Kidney (tissue), 22 donors: ENCODE measurements at places on chromosomes 4 and X. TPM values are rescaled to one million over a fixed set of nuclear protein-coding genes. Genes with fewer than 3 reads are reported as not detected.

- no peak overlapping the region for H3K27ac ChIP-seq
- no peaks in the 10 kb centered on the region for H3K27me3 ChIP-seq
- no peaks in the 10 kb centered on the region for H3K4me1 ChIP-seq
- no peaks in the 10 kb centered on the region for H3K36me3 ChIP-seq
- no peak overlapping the region for H3K4me3 ChIP-seq
Measured at GRCh38 chr4:151797131-151797530, 36.3 kb upstream of the GATB start.

DNA sequence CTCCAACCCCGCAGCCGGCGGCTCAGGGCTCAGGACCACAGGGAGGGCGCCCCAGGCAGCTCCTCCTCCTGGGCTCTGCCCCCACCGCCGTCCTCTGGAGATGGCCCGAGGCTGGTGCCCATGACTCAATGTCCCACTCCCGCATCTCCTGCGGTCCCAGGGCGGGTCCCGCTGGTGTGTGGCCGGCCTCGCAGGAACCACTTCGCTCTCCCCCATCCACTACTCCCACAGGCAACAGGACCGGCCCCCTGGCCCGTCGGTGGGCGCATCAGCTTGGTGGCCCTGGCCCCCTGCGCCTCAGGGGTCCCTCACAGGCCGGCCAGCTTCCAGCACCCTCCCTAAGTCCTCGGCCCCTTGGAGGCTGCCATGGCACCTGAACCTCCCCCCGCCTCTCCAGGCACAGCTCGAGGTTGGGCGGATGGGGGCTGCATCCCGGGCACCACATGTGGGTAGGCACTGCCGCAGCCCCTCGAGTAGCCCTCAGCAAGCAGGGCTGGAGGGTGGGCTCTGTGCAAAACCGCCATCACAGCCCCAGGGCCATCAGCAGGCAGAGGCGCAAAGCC, 22.8 kb upstream of the SPON2 start:
- H3K27ac ChIP-seq: no peak overlapping the region
- H3K36me3 ChIP-seq: no peaks in the 10 kb centered on the region
- DNase-seq: no peak
- H3K4me3 ChIP-seq: no peak overlapping the region
- H3K27me3 ChIP-seq: no peaks in the 10 kb centered on the region

The PWWP3B gene
- 1.4 TPM for total RNA-seq

DNA sequence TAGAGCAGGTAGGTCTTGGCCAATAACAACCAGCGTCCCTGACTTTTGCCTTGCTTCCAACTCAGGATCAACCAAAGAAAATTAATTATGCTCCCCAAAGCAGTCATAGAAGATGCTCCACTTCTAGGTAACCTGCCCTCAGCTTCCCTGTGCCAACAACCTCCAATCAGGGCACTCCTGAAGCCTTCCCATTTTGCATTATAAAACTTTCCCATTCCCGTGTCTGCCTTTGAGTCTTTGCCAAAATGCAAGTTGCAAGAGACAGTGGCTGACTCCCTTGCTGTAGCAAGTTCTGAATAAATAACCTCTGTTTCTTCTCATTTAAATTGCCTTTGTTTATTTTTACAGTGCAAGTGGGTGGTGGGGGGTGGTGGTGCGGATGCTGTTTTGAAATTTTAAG, 418.0 kb downstream of the PACRGL start:
- no peaks in the 10 kb centered on the region for H3K36me3 ChIP-seq
- no peak overlapping the region for H3K4me3 ChIP-seq
- no peaks in the 10 kb centered on the region for H3K27me3 ChIP-seq

DNA sequence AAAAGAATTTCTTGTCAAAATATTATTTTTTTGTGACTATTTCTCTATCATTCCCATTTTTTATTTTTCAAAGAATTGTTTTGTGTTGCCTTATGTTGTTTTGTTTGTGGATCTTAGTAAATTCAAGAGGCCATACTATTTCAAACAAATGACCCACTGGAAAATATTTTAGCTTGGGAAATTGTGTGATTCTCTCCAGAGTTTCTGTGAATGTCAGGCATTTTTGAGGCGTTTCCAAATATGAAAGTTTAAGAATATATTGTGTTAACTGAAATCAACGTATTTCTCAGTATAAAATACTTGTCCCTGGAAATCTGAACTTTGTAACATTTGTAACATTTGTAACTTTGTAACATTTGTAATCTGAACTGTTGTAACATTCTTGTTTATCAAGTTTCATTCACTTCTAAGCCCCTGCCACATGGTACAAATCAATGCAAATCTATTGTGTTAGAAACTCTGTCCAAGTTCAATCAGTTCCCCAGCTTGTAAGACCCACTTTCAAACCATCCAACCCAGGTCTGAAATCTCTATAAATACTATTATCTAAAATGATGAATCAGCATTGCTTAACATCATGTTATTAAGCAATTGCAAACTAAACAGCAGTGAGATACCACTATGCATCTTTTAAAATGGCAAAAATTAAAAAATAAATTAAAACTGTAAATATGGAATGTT, 465.4 kb upstream of the GRID2 start:
- no peak for DNase-seq
- no peaks in the 10 kb centered on the region for H3K4me1 ChIP-seq
- H3K36me3 ChIP-seq: no peaks in the 10 kb centered on the region
- H3K4me3 ChIP-seq: no peak overlapping the region
- no peak overlapping the region for H3K27ac ChIP-seq

DNA sequence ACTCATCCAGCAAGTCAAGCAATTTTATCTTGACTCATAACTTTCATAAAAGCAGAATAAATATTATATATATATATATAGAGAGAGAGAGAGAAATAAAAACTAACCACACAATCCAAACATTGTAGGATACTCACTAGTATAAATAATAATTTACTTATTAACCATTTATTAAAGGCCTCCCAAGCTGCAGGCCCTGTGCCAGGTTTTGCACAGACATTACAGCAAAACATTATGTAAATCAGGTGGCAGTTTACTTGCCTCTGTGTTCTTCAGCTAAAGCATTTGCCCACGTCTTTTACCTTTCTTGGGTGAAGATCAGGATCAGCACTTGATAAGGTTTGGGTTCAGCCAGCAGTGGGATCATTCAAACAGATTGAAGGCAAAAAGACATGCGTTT, 75.6 kb downstream of the CLDN22 start:
- peak; percentile 51 for DNase-seq
- peaks cover 2% of the 10 kb centered on the region for H3K36me3 ChIP-seq
- H3K4me3 ChIP-seq: no peak overlapping the region
- H3K4me1 ChIP-seq: no peaks in the 10 kb centered on the region
- H3K27me3 ChIP-seq: no peaks in the 10 kb centered on the region

DNA sequence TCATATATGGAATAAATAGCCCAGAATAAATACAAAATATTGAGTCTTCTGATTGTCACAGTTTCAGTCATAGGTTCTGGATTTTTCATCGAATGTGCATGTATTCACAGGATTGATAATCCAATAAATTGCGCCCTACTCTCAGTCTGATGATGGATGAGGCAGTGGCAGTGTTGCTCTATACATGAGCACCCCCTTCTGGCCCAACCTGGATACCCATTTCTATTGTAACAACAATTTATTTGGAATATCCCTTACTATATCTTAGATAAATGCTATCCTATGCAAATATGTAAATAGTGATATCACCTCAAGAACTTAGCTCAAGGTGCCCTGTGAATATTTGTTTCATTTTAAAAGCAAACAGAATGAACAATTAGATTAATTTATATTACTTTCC, 733.7 kb upstream of the PABPC4L start:
- H3K27me3 ChIP-seq: no peaks in the 10 kb centered on the region
- no peak overlapping the region for H3K4me3 ChIP-seq
- no peak for DNase-seq
- H3K36me3 ChIP-seq: no peaks in the 10 kb centered on the region
- H3K27ac ChIP-seq: no peak overlapping the region

DNA sequence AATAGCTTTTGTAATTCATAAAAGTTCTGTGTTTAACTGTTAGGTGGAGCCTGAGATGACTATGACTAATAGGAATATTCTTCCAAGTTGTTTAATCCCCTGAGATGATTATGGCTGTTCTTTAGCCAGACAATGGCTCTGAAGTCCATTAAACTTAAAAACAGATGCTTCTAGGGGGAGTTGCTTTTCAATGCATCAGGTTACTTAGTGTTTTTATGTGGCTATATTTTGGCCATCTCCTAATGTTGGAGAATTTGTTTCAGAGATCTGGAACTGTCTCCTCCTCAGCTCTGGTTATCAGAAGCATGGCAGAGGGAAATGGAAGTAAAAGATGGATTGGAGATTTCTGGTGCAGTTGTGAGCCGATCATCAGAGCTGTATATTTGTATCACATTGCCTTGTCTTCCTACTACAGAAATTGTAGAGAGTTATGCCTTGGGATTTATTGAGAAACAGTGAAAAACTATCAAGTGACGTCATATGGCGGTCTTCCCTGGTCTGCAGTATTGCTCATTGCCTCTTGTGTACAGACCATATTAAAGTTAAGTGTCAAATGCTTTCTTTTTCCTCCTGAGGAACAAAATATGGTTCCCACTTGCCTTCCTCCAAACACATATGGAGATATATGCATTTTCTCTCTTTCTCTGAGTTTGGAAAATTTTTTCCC, 29.8 kb downstream of the SGMS2 start:
- H3K27ac ChIP-seq: no peak overlapping the region
- no peak overlapping the region for H3K4me3 ChIP-seq
- H3K4me1 ChIP-seq: no peaks in the 10 kb centered on the region
- no peaks in the 10 kb centered on the region for H3K27me3 ChIP-seq
- no peaks in the 10 kb centered on the region for H3K36me3 ChIP-seq

The BCAP31 gene
- 218 TPM for total RNA-seq

The ZMAT1 gene
- total RNA-seq: 20.0 TPM

GRCh38 chr4:10009861-10010500, 11.3 kb downstream of the SLC2A9 start:
- no peak for DNase-seq
- H3K4me3 ChIP-seq: no peak overlapping the region
- H3K27ac ChIP-seq: no peak overlapping the region

The DRD5 gene
- total RNA-seq: not detected

The HSD17B13 gene
- total RNA-seq: not detected

GRCh38 chr4:147345662-147346061, 135.2 kb upstream of the EDNRA start:
- no peak for DNase-seq
- H3K36me3 ChIP-seq: no peaks in the 10 kb centered on the region
- no peak overlapping the region for H3K27ac ChIP-seq
- H3K27me3 ChIP-seq: no peaks in the 10 kb centered on the region
- no peaks in the 10 kb centered on the region for H3K4me1 ChIP-seq

The CXXC4 gene
- 0.63 TPM for total RNA-seq

GRCh38 chr4:85828027-85828890, 353.3 kb downstream of the ARHGAP24 start:
- DNase-seq: no peak
- no peaks in the 10 kb centered on the region for H3K36me3 ChIP-seq
- peaks cover 35% of the 10 kb centered on the region for H3K4me1 ChIP-seq
- H3K4me3 ChIP-seq: peak overlapping the region; percentile 91
- H3K27me3 ChIP-seq: no peaks in the 10 kb centered on the region
- H3K27ac ChIP-seq: peak overlapping the region; percentile 94

DNA sequence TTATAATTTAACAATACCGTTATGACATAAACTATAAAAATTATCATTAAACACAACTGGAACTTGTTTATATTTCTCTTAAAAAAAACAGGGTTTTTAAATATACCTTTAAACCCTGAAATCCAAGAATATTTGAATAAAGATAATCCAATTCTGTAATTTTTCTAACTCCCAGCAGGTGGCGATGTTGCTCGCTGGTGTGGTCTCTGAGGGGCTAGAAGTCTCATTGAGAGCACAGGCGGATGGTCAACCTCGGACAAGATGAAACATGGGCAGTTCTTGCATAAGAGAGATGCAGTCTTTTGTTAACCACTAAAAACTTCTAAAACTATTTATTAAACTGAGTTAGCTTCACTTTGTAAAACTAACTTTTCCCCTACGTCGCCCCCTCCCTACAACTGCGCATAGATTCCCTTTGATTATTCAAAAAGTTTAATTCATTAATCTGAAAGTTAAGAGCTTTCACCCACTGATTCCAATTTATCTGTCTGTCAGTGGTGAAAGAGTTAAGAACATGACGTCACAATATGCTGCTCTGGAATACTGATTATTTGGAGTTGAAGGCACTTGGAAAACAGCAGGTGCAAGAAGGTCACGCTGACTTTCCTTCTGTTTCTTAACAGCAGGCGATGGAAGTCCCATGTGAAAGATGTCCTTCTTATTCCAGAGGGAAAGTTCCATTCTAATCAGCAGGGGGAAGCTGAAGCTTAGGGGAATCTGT, 29.5 kb downstream of the DMP1 start:
- no peak overlapping the region for H3K27ac ChIP-seq
- H3K36me3 ChIP-seq: no peaks in the 10 kb centered on the region
- DNase-seq: peak; percentile 44
- H3K4me3 ChIP-seq: no peak overlapping the region
- H3K27me3 ChIP-seq: no peaks in the 10 kb centered on the region

The ATP6AP2 gene
- 143 TPM for total RNA-seq

GRCh38 chr4:98181809-98182208, 38.5 kb upstream of the STPG2 start:
- H3K4me3 ChIP-seq: no peak overlapping the region
- no peak for DNase-seq
- H3K36me3 ChIP-seq: no peaks in the 10 kb centered on the region
- H3K4me1 ChIP-seq: no peaks in the 10 kb centered on the region

The G3BP2 gene
- 111 TPM for total RNA-seq

The COL25A1 gene
- 2.3 TPM for total RNA-seq

The MAGEA2B gene
- not detected for total RNA-seq

GRCh38 chr4:106316773-106317409, 541 bp downstream of the AIMP1 start:
- no peaks in the 10 kb centered on the region for H3K36me3 ChIP-seq
- H3K27me3 ChIP-seq: no peaks in the 10 kb centered on the region
- peak overlapping the region; percentile 97 for H3K27ac ChIP-seq
- DNase-seq: no peak

DNA sequence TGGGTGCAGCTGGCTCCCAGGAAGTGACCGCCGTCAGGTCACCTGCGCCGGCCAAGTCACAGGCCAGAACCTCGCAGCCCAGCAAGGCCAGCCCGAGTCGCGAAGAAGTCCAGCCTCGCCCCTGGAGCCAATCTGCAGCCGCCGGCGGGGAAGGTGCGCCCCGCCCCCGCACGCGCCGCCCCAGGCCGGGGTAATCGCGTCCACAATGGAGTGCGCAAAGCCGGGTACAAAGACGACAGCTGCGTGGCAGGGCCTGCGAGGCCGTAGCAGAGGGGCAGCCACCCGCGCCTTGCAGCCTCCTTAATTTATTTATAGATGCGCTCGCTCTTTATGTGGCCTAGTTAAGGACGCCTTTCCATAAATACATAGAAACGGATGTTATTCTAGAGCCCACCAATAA, 139.4 kb upstream of the CPEB2 start:
- H3K4me3 ChIP-seq: no peak overlapping the region
- no peaks in the 10 kb centered on the region for H3K27me3 ChIP-seq
- H3K4me1 ChIP-seq: no peaks in the 10 kb centered on the region
- H3K36me3 ChIP-seq: no peaks in the 10 kb centered on the region

The BRS3 gene
- total RNA-seq: not detected

DNA sequence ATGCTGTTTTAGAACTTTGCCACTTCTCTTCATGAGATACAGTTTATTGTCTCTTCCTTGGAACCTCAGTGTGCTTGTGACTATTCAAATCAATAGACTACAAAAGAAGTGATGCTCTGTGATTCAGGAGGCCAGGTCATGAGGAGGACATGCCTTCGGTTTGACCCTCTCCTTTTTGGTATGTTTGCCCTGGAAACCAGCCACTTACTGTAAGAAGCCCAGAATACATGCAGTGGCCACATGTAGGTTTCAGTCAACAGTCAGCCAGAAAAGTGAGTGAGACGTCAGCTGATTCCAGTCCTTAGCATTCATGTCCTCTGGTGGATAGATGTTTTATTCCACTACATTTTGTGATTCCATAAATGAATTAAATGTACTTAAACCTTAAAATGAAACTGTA, 328.7 kb downstream of the PCDH18 start:
- no peak for DNase-seq
- no peak overlapping the region for H3K4me3 ChIP-seq
- H3K4me1 ChIP-seq: no peaks in the 10 kb centered on the region
- H3K27ac ChIP-seq: no peak overlapping the region
